ENCODE measurements at places on chromosomes 11 and 22.

GRCh38 chr11:60772666-60773065, 12.5 kb upstream of the MS4A10 start:
- DNase-seq, result no peak

- no peak for DNase-seq
Measured at GRCh38 chr22:47050401-47051051, 288.1 kb downstream of the TBC1D22A start.

DNA sequence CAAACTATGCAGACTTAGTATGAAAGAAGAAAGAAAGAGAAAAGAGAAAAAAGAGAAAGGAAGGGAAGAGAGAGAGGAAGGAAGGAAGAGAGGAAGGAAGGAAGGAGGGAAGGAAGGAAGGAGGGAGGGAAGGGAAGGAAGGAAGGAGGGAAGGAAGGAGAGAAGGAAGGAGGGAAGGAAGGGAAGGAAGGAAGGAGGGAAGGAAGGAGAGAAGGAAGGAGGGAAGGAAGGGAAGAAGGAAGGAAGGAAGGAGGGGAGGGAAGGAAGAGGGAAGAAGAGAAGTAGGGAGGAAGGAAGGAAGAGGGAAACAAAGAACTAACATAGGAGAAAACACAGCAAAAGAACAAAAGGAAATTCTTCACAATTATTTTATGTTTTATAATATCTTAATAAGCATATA, 502.1 kb downstream of the SOX6 start:
- DNase-seq, result no peak

DNA sequence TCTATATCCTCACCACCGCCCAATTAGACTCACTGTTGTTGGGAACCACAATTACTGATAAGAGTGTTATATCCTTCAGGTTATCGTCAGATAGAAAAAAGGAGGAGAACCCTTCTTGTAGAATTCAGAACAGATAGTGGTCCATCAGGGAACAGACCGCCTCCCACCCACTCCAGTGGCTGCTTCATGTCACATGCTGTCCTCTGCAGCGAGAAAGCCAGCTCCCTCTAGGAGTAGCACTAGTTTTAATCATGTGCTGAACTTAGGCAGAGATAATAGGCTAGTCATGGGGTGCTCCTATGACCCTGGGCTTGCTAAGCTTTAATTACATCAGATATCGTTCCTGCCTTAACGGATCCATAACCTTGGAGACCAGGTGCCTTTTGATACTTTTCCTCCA, 51.5 kb upstream of the RAB1B start:
- DNase-seq, result no peak

GRCh38 chr11:66986178-66986545, 11.1 kb downstream of the C11orf86 start:
- no peak for DNase-seq

- DNase-seq, result no peak
Measured at GRCh38 chr22:44870021-44870420, 117.6 kb downstream of the ARHGAP8 start.

DNA sequence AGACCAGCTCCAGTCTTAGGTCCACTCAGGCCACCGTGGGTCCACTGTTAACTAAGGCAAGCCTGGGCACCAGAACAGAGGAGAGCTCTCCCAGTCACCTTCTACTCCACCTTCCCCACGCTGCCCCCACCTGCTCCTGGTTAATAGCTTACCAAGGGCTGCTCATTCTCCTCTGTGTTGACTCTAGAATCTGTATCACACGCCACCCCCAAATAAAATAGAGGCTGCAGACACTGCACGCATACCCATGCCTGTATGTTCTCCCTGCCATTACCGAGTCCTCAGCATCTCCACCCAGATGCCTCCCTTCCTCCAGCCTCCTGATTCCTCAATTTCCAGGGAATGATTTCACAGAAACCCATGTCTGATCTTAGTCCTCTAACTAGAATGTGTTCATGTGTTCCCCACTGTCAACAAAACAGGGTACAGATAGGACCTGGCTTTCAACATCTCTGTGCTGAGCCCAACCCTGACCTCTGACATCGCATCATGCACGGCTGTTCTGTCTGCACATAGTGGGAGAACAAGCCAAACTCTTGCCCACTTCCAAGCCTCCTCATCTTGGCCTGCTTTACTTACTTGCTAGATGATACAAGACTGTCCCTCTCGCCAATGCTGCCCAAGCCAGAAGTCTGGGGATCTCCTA, 49.8 kb downstream of the SMCO4 start:
- no peak for DNase-seq

DNA sequence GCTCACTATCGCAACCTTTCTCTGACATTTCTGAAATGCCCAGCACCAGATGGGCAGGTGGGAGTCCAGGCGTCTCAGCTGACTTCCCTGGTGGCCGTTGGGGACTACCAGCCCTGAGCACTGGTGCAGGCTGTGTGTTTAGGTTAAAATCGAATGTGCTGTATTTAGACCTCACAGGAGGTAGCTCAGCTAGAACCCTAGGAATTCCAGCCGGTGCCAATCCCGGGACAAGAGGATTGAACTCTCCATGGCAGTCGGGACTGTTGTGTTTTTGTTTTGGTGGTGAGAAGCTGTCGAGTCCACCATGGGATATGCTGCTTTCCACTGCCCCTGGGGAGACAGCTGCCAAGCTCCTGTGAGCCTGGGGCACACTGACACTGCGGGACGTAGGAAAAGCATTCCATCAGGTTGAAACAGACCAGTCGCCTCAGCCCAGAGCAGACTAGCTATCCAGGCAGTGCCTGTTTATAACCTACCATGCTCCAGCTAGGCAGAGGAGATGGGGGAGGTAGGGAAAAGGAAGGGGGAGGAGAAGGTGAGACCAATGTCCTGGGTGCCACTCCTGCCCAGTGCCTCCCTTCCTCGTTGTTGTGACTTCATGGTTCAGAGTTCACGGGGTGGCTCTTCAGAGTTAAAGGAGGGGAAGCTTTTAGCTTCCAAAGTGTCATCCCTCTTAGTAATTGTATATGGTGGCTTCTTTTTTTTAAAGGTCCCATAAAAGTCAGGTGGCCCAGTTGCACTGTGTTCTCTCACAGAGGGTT, 53.0 kb downstream of the MICAL2 start:
- DNase-seq, result peak; percentile 71

DNA sequence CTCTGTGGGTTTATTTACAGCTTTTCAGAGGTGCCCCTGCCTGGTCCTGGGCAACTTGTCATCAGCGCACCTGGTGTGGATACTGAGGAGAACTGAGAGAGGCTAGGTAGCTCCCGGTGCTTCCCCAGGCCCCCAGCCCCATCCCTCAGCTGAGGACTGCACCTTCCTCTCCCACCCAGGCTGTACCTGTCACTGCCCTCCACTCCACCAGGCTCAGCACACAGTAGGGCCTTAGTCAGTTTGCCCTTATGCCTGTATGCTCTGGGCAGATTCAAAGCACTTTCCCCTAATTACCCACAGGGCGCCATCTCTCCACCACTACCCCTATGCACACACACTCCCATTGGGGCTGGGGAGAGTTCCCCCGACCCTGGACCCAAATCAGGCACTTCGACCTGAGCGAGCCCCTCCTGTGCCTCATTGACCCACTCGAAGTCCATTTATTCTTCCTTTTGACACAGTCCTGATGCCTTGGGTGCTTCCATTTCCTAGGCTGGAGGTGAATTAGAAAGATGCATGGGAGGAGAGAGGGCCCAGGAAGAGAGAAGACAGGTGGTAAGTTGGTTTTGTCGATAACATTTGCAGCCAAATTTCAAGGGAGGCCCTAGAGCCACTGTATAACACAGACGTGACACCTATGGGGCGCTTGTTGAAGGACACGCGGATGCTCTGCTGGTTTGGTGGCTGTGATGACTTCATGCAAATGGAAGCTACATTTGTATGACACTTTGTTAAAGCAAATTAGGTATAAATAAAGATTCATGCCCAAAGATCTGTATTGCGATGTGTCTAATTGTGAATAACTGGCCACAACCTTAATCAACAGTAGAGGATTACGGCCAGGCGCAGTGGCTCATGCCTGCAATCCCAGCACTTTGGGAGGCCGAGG, 13.8 kb upstream of the PICK1 start:
- no peak for DNase-seq

- DNase-seq, result no peak
Measured at GRCh38 chr11:22460181-22460580, 122.0 kb downstream of the SLC17A6 start.

DNA sequence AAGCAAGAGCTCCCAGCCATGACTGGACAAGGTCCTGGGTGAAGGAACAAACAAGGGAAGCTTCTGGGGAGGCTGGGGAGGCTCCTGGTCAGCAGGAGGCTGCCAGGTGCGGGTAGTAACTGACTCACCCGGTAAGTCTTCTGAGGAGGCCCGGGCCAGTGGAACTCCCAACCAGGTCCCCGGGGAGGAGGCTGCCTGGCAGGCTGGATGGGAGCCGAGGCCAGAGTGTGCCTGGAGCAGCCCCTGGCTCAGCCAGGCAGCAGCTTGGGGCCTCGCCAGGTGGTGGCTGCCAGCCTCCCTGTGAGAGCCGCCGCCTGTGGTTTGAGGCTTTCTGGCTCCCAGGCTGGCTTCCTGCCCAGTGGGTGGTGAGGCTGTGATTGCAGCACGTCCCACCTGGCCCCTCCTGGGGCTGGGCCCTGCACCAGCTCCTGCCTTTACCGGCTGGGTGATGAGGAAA, 46.2 kb downstream of the IGF2 start:
- no peak for DNase-seq

- peak; percentile 23 for DNase-seq
Measured at GRCh38 chr11:78926633-78927338, 352.1 kb upstream of the NARS2 start.

DNA sequence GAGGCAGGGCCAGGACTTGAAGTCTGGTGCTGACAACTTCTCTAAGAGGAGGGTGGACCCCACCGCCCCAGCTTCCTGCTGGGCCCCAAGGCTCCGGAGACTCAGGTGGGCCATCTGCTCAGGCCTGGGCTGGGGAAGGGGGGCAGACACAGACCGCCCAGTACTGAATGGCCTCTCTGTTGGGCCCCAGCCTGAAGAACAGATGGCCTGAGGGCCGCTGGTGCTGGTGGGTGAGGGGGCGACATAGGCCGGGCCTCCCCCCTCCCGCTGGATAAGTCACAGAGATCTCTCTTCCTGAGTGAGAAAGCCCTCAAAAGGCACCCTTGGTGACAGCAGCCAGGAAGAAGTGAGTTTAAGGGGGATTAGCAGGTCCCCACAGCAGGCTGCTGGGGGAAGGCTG, 12.5 kb upstream of the TP53I11 start:
- DNase-seq, result no peak

DNA sequence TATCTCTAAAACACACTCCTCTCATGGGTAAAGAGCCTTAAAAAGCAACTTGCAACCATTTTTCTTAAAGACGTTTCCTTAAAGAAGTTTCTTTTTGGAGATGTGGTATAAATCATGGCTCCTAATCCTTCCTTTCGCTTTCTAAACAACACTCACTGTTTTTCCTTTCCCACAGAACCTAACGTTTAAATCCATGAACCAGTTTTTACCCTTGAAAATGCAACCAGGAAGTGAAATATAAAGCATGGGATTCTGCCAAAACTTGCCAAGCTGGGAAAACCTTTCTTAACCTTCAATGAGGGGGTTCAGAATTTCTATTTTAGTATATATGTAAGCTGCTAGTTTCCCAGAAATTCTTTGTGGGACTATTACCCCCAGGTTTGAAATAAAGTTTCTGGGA, 8.6 kb downstream of the PLEKHA7 start:
- DNase-seq, result no peak

DNA sequence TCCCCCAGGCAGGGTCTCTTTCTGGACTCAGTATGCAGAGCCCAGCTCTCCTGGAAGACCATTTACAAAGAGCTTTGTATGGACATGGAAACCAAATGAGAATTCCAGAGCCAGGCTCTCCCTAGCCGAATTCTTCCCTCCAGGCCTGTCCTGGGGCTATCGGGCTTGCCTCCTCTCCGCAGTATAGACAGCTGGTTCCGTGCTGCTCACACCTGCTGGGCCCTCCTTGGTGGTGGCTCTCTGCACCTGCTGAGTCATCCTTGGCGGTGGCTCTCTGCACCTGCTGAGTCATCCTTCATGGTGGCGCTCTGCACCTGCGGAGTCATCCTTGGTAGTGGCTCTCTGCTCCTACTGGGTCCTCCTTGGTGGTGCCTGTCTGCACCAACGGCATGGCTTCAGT, 743.5 kb downstream of the BRD1 start:
- no peak for DNase-seq

DNA sequence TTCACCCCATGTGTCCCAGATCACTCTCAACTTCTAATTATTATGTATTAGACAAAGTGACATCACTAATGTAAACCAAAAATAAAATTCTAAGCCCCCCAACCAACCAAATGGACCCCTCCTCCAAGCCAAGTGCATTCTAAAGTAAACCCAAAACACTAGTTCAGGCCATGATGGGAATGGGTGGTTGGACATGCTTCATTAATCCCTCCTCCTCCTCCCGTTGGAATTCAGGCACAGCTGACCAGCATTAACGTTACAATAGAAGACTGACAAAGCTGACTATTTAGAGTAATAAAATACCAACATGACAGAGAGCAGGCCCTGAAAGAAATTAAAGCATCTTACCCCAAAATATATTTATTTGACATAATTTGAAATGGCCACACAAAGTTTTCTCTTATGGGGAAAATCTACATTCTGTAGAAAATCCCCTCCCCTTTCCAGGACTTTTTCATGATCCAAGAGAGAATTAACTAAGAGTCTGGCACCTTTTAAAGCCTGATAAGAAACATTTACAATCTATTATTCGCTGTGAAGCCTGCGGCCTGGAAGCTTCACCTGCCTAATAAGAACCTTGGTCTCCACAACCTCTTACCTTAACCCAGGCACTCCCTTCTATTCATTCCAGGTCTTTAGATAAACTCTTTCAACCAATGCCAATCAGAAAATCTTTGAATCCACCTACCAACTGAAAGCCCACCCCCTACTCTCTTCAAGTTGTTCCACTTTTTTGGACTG, 948.5 kb upstream of the CCDC90B start:
- no peak for DNase-seq

DNA sequence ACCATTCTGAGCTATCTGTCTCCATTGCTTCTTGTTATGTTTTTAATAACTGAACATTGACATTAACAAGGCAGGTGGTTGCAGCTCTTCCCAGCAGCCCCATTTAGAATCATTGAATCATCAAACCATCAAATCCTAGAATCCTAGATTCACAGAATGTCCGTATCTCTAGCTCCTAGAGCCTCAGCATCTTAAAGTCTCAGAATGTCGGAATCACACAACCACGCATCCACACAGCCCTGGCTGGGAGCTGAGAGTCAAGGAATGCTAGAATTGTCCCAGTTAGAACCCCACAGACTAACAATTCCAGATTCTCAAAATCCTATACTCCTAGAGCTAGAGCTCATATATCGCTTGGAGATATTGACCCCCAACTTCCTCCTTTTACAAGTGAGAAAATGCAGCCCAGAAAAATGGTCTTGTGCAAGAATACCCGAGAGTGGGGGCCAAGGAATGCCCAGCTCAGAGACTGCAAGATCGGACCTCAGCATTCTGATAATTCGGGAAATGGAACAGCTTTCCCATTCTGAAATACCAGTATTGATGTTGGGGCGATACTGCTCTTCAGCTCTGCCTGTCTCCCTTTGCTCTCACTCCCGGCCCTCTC, 38.8 kb downstream of the PDE2A start:
- DNase-seq, result no peak

GRCh38 chr11:116415095-116415494, 357.7 kb downstream of the BUD13 start:
- no peak for DNase-seq

- DNase-seq, result no peak
Measured at GRCh38 chr11:44374001-44374400, 64.1 kb upstream of the ALX4 start.

- DNase-seq, result peak; percentile 45
Measured at GRCh38 chr22:36081023-36081431, 52.4 kb upstream of the RBFOX2 start.

- no peak for DNase-seq
Measured at GRCh38 chr22:22408731-22409696, 99.5 kb downstream of the ZNF280B start.

GRCh38 chr11:3245071-3245470, 12.9 kb upstream of the MRGPRE start:
- no peak for DNase-seq

- peak; percentile 9 for DNase-seq
Measured at GRCh38 chr22:47835726-47836125, 1073.3 kb downstream of the TBC1D22A start.

Measured in BJ (cell line).